ENCODE measurements at places on chromosomes 11 and 22. TPM values are rescaled to one million over a fixed set of nuclear protein-coding genes. Genes with fewer than 3 reads are reported as not detected.

The KRTAP5-1 gene
- polyA plus RNA-seq: not detected

The MS4A1 gene
- not detected for polyA plus RNA-seq

The SLC29A2 gene
- 0.16 TPM for polyA plus RNA-seq

The FAM111B gene
- polyA plus RNA-seq: 2.7 TPM

The SYT13 gene
- polyA plus RNA-seq: not detected

The CBLIF gene
- not detected for polyA plus RNA-seq

The SEPTIN3 gene
- polyA plus RNA-seq: 0.22 TPM

The SESN3 gene
- polyA plus RNA-seq: 2.8 TPM

- no peak for DNase-seq
Observed at GRCh38 chr11:101786916-101787315, 127.9 kb upstream of the CEP126 start.

DNA sequence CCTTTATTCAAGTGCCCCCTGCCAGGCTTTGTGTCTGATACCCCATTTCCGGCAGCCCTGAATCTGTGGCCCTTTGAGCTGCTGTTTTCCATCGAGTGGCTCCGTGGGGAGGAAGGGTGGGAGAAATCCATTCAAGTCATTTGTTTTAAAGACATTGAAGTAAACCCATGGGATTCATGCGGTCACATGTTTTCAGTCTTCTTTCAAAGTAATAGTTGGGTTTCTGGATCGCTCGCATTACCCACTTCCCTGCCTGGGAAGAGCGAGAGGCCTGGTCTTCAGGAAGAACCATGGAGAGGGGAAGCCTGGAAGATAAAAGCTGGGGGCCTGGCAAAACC is 14.4 kb downstream of the DAGLA start:
- DNase-seq: no peak

- no peak for DNase-seq
Observed at GRCh38 chr11:128334311-128335044, 252.9 kb downstream of the ETS1 start.

GRCh38 chr22:30178181-30179126 is 68.1 kb downstream of the LIF start:
- DNase-seq: no peak

GRCh38 chr11:63958008-63958407 is 16.4 kb upstream of the COX8A start:
- DNase-seq: no peak

- no peak for DNase-seq
Observed at GRCh38 chr11:14819596-14819995, 72.4 kb downstream of the CYP2R1 start.

DNA sequence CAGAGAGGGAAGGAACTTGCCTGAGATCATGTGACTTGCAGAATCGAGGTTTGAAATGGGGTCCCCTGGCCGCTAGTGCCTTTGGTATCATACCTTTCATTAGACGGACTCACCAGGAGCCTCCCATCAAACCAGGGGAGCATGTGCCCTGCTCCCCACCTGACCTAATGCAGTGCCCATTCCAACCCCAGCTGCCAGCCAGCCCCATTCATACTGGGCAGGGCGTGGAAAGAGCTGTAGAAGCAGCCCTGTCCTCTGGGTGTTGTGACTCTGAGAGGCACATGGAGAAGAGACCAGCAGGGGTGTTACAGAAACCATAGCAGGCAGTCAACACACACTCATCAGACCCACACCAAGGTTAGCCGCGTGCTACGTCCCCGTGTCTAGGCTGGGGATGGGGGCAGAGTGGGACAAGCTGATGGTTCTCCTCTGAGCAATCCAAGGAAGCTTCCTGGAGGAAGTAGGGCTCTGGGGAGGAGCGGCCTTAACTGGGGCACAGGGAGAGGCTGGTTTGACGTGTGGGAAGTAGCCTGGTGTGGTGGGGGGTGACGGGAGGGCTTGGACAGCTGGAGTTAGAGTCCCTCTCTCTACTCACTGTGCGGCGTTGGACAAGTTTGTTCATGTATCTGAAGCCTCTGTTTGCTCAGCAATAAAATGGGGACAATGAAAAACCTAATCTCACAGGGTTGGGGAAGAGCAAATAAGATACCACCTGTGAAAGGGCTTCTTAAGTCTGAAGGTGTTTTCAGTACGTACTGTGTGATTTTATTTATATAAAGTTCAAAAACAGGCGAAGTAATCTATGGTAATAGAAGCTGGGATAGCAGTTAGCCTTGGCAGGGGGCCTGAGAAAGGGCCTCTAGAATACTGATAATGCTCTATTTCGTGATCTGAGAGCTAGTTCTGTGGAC is 14.0 kb downstream of the GRIK4 start:
- DNase-seq: no peak

- no peak for DNase-seq
Observed at GRCh38 chr11:75520688-75521087, 5.1 kb downstream of the GDPD5 start.

GRCh38 chr11:20563866-20564265 is 35.5 kb upstream of the SLC6A5 start:
- no peak for DNase-seq

DNA sequence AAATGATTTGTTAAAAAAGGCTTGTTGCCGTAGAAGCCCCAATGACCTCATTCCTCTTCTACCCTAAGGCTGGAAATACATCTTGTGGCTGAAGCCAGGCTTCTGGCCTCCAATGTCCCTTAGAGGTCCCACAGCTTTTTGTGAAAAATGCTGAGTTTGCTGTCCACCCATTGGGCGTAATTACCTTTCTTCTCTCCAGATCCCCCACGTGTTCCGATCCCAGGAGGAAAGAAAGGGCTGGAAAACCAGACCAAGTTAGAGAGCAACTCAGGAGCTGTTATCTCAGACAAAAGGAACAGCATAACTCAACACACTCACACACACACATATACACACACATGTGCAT is 154.2 kb downstream of the MIAT start:
- DNase-seq: no peak

GRCh38 chr11:76801225-76801624 is 18.1 kb downstream of the TSKU start:
- no peak for DNase-seq

DNA sequence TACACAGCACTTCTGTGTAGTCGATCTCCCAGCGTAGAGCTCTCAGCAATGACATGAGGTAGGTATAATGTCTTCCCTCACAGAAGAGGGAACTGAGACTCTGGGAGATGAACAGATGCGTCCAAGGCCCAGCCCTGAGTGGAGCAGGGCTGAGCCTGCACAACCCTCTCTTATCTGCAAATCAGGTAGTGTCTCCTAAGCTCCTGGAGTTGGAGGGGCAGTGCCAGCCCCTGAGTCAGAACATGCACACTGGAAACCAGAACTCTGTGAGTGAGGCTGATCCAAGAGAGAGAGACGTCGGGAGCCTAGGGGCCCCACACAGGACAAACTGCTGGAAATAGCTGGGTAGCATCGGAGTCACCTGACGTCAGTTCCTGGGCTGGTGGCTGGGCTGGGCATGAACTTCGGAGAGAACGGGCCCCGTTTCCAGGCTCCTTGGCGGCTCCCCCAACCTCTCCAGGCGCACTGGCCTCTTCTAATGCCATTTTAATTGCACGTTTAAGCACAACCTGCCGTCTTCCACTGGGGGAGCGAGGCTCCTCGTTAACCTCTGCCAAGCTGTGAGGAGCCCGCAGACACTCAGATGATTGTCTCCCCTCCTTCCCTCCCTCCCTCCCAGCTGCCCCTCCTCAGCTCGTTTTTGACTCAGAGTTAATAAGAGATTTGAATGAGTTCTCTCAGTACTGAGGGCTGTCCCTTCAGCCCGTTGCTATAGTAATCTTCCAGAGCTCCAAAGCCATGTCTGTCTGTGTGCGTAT is 191.2 kb upstream of the TBCEL start:
- no peak for DNase-seq

DNA sequence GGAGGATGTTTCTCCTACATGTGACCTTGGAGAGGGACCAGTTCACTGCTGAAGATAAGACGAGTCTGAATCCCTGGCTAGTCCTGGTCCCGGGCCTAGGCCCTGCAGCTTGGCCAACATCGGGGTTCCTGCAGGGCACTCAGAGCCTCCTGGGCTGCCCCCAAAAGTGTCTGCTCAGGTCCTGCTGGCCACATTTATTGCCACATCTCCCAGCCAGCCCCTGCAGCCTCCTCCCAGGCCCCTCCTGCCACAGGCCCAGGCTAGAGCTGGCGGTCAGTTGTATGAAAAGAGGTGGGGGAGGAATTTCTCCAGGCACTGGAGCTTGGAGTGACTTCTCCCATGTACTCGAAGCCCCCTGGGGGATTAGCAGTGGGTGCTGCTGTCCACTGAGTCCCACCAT is 56.5 kb upstream of the PPARA start:
- no peak for DNase-seq

DNA sequence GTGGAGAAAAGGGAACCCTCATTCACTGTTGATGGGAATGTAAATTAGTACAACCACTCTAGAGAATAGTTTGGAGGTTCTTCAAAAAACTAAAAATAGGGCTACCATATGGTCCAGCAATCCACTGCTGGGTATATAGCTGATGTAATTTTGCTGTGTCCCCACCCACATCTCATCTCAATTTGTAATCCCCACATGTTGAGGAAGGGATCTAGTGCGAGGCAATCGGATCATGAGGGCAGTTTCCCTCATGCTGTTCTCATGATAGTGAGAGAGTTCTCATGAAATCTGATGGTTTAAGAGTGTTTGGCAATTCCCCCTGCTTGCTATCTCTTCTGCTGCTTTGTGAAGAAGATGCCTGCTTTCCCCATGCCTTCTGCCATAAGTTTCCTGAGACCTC is 17.1 kb upstream of the OR52M1 start:
- DNase-seq: no peak

- DNase-seq: no peak
Observed at GRCh38 chr11:66653123-66653522, 14.6 kb downstream of the RBM4 start.

DNA sequence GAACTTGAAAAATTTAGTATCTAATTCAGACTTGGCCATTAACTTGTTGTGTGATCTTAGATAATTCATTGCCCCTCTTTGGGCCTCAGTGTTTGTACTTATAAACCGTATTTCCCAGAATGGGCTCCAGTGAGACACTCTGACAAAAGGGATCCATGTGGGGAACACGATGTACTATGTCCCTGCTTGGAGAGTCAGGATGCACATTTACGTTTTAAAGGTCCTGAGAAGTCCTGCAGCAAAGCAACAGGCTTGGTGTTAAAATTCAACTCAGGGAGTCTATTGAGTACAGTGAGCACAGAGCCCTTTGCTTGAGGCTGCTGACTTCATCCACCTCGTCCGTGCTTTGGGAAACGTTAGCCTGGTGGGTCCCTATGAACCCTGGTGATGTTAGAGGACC is 9.0 kb downstream of the WNT11 start:
- DNase-seq: no peak

- no peak for DNase-seq
Observed at GRCh38 chr11:206526-207207, 532 bp downstream of the BET1L start.

GRCh38 chr22:31083923-31084810 is 3.0 kb downstream of the SMTN start:
- DNase-seq: no peak

- DNase-seq: no peak
Observed at GRCh38 chr22:42263944-42264343, 6.5 kb downstream of the TCF20 start.

GRCh38 chr22:17087498-17088131 is 2.8 kb downstream of the IL17RA start:
- peak; percentile 65 for DNase-seq

GRCh38 chr11:73869332-73869949 is 7.2 kb downstream of the COA4 start:
- DNase-seq: no peak

DNA sequence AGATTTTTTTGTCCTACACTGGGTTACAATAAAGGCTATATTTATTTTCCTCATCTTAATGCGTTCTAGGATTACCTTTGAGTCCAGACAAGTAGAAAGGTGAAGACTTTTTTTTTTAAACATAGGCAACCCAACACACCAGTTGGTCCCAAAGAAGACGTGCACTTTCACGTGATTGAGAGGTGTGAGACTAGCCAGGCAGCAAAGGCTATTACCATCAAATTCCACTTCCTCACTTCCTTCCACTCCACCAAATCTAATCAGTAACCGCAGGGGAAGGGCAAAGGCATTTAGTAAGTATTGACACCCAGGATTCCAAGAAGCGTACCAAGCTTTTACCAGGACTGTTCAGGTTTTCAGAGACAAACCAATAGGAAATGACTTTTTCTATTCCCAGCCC is 109.3 kb downstream of the APIP start:
- DNase-seq: no peak

- DNase-seq: no peak
Observed at GRCh38 chr11:6900327-6900999, 8.2 kb upstream of the OR2D2 start.

DNA sequence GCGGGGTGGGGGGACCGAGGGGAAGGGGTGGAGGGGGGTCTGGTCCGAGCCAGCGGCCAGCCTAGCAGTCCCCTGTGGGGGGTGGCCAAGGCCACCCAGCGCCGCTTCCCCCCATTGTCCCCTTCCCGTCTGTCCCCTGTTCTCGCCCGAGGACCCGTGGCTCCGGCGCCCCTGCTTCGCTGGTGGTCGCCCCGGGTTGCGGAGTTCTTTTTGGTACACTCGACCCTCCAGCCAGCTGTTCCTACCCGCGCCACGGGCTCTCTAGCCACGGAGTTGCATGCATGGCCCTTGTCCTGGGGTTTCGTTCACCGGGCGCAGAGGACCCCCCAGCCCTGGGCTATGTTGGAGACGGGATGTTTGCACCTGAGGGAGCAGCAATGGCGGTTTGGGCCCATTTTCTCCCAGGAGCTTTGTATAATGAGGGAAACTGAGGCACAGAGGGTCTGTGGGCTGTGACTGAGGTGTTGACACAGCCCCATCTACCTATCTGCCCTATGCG is 489 bp downstream of the RNF214 start:
- DNase-seq: no peak

DNA sequence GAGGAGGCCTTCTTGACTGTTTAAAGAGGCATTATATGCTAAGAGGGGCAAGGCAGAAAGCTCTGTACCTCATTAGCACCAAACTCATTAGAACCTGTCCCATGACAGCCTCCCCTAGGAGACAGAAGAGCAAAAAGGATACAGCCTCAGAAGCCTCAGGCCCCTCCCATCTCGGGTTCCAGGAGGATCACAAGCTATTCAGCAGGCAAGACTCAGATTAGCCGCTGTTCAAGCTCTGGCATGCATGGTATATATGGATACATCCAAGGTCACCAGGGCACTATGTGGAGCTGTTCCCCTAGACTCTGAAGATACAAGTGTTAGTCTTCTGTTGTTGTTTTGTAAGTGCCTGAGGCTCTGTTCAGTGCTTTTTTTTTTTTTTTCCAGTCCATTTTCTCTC is 32.1 kb downstream of the ATXN10 start:
- DNase-seq: no peak

DNA sequence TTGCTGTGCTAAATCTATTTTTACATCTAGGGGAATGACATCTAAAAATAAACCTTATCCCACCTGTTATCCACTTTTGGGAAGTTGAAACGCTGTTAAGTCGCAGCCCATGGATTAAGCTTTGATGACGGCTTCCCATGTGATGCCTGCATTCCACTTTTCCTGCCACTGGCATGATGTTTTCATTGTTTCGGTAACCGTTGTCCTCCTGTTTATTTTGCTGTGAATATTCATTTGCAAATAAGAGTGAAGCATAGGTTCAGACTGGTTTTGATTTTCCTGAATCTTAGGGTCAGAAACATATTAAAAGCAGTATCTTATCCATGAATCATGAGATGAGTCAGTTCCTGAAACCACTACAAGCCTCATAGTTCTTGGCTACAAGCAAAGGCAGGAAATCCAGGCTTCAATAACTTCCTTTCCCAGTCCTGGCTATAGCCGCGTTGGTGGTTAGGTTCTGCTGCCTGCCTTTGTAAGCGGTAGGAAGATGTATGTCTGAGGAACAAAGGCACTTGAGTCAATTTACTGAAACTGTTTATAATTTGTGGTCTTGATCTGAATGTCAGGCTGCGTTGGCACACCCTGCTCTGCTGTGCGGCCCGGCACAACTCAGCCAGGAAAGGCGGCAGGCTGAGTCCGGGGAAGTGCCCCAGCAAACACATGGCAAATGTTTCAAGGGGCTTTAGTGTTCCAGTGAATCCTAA is 19.4 kb downstream of the TEAD1 start:
- peak; percentile 94 for DNase-seq
